Endothelial cell of umbilical vein (primary cell): ENCODE measurements at places on chromosomes 13 and 19. TPM values are rescaled to one million over a fixed set of nuclear protein-coding genes. Genes with fewer than 3 reads are reported as not detected.

Gene FFAR3
- total RNA-seq: not detected in 2 replicates

Gene CLEC17A
- not detected in 2 replicates for total RNA-seq

Gene LSR
- 0.74 and 1.0 TPM in 2 replicates for total RNA-seq

Gene ZNF492
- total RNA-seq: not detected in 2 replicates

Gene FXYD7
- total RNA-seq: not detected in 2 replicates

Gene PGLYRP2
- total RNA-seq: 0.18 TPM in 1 of 2 replicates, not detected in the other

Gene BEST2
- total RNA-seq: not detected in 2 replicates

Gene LENG9
- 2.8 and 3.2 TPM in 2 replicates for total RNA-seq

Gene CLIP3
- total RNA-seq: 21.0 and 24.4 TPM in 2 replicates

Gene TPTE2
- not detected in 2 replicates for total RNA-seq
